Activated T-cell treated with anti-CD3 and anti-CD28 coated beads for 4 hours (primary cell): ENCODE measurements at places on chromosomes 11 and 22.

- no peak for DNase-seq
Observed at GRCh38 chr11:59212222-59212621, 505 bp downstream of the MPEG1 start.

DNA sequence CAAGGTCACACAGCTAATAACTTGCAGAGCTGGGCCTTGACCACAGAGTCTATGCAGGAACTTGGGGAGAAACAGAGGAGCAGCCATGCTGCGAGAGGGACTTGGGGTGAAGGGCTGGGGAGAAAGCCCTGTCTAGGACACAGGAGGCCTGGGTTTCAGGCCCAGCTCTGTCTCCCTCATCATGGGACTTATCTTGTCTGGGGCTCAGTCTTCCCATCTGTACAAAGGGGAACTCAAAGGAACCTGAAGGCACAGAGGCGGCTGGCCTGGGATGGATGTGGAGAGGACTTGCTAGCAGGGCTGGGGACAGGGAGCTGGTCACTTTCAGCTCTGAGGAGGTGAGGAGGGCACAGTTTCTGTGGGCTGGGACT lies 36.9 kb upstream of the TPBGL start:
- no peak for DNase-seq

GRCh38 chr11:99423428-99423983 lies 402.8 kb downstream of the CNTN5 start:
- DNase-seq = no peak

- DNase-seq = no peak
Observed at GRCh38 chr22:45453764-45454163, 40.3 kb downstream of the RIBC2 start.

DNA sequence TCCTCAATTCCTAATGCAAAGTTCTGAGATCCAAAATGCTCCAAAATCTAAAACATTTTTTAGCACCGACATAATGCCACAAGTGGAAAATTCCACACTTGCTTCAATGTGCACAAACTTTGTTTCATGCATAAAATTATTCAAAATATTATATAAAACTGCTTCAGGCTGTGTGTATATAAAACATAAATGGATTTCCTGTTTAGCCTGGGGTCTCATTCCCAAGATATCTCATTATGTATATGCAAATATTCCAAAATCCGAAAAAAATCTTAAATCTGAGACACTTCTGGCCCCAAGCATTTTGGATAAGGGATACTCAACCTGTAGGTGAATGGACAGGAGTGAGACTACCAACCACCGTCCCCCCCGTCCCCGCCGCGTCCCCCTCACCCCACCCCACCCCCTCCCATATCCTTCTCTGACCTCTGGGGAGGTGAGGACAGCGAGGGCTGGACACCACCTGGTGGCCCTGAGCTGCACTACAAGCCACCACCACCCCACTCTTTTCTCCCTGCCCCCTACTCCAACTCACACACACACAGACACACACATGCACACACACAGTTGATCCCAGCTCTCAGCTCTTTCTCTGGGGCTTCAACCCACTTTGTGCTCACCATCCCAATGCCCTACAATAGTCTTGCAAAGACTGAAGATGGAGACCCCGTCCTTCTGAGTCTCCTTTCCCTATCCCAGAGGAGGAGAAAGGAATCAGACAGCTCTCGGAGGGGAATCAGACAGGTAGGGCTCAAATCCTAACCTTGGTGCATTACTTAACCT lies 101.0 kb downstream of the PDE2A start:
- no peak for DNase-seq

DNA sequence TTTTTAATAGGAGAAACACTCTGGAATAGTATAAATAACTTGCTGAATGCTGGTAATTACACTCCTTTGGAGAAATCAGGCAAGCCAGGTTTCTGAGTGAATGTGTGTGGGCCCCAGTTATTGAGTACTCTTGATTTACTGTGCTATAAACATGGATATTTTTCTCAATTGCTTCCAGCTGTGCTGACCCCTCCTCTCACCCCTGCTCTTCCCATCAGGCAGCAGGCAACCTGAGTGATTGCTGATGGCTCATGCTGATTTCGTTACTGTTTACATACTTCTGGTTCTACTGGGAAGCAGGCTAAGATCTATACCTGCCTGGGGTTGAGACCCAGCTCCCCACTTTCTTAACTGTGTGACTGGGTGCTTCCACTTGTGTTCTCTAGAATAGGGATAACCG lies 68.5 kb downstream of the DHCR7 start:
- no peak for DNase-seq

DNA sequence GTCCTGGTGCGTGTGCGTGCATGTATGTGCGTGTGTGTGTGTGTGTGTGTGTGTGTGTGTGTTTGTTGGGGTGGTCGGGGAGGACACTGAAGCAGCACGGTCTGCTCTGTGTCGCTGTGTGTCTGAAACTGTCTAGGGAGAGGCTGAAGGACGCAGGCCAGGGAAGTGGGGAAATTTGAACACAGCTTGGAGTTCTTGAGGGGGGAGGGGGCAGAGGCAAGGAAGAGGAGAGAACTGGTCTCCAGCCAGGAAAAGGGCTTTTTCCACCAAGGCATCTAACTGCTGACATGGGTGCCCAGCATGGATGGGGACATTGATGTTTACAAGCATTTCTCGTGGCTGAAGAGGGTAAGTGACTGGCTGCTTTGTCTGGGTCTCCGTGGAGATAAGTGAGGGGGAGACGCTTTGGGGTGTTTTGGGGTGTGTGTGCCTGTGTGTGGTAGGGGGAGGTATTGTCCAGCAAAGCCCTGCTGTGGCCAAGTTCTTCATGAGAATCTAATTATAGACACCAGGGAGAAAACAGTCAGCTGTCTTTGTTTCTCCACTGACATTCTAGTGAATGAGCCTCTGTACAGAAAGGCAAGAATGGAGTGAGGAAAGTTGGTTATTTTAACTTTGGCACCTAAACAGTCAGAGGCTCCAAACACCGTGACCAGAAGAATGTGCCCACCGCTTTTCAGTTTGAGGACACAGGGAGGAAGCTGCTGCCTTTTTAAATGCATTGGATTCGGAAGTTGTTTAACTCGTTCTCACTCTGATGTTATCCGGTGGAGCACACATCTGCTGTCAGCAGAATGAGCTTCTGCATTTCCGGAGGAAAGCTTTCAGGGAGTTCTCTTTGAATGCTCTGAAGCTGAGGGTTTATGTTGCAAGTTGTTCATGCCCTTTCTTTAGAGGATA lies 63.7 kb downstream of the PPFIBP2 start:
- DNase-seq = no peak

DNA sequence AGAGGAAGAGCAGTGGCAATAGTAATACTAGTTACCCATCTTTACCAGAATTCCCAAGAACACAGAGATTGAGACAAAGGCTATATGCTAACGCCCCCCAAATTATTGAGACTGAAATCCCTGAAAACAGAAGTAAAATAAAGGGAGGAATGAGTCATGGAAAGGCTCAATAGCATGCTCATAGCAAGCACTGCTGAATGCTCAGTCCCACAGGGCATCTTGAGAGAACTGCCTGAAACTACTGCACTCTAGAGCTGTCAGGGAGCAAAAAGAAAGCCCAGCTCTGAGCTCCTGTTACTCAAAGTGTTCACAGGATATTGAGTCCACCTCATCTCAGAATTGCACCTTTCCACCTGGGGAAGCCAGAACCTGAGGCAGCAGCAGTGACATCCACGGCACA lies 44.1 kb upstream of the FIBIN start:
- DNase-seq = no peak

DNA sequence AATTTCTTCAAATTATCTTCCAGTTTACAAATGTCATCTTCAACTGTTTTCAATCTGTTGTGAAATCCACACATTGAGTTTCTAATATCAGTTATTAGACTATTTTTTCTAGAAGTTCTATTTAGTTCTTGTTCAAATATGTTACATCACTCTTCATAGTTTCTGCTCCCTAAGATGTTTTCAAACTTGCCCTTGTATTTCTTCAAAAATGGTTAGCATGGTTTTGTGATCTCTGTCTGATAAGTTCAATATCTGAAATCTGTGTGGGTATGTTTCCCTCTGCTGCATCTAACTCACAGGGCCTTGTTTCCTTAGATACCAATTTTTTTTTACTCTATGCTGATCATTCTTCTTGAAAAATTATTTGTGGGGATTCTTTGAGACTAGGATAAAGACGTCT lies 46.2 kb upstream of the SLC36A4 start:
- DNase-seq = no peak

GRCh38 chr11:82007521-82007920 lies 726.1 kb downstream of the FAM181B start:
- DNase-seq = no peak

DNA sequence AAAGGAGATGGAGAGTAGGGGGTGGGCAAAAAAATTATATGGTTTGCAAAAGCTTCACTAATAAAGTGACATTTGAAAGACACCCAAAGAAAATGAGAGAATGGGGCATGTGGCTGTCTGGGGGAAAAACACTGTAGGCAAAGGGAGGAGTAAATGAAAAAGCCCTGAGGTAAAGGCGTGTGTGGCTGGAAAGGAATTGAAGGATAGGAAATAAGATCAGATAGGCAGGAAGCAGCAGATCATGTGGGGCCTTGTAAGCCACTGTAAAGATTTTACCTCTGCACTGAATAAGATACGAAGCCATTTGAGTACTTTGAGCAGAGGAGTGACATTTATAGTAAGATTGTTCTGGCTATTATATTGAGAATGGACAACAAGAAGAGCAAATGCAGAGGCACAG lies 49.8 kb upstream of the FDX1 start:
- no peak for DNase-seq

DNA sequence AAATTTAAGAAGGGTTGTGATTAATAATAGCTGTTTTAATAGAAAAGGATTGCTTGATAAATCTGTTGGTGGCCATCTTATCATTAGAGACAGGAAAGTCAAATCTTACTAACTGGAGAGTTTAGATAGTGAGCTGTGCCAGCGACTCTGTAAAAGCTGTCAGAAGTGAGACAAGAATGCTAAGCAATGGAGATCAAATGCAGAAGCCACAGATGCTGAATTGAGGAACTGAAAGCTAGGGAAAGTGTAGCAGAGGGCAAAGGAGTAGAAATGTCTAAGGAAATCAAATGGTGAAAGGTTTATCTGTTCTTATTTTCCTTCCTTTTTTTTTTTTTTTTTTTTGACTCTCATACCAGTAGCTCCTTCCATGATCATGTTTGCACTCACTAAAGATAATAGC lies 13.7 kb downstream of the MS4A13 start:
- no peak for DNase-seq

DNA sequence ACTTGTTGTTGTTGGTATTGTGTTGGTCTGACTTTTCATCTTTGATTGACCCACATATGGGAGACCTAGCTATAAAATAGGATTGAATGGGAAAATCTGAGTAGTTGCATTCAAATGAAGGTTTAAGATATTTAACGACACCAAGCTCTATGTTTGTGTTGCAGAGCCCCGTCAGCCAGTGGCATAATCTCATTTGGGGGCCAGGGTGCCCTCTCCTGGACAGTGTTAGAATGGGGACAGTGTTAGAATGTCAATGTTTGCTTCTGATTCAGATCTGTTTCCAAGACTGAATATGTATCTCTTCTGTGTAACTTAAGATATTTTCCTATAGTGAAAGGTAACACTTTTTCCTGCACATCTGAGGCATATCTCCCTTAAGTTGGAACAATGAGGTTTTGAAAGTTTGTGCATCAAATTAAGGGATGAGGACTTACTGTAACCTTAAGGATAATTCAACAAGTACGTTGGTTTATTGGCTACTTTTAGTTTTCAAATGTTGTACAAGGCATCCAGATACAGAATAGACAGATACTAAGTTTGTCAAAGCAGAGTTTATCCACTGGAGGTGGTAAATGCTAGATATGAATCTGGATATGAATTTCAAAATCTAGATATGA lies 5.3 kb upstream of the OR52M1 start:
- peak; percentile 25 for DNase-seq

- no peak for DNase-seq
Observed at GRCh38 chr11:124623861-124624525, 1.3 kb downstream of the TBRG1 start.

DNA sequence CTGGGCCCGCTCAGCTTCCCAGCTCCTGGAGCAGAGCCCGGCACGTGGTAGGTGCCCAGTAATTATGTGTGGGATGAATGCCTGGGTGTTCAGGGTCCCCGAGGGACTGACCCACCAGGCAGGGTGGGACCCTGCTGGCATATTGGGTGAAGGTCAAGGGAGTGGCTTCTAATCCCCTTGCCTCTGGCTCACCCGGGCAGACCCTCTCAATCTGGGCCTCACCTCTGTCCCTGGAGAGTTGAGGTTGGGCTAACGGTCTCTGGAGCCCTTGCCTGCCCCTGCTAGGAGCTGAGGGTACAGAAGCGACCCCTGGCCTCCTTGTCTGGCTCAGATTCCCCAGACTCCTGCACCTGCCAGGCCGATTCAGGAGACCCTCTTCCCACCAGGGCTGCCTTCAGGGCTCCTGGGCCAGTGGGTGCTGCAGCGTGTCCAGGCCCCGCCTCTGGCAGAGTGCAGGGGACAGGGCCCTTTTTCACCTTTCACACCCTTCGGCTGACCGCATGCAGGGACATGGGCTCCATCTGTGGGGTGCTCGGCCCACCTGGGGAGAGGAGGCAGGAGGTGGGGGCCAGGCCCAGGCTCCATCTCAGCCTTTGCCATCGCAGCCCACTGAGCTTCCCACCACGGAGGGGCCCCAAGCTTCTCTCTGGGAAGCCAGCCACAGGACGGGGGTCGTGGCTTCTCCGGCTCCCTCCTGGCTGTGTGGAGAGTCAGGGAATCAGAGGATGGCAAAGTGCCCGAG lies 3.8 kb upstream of the CTSD start:
- DNase-seq = no peak

DNA sequence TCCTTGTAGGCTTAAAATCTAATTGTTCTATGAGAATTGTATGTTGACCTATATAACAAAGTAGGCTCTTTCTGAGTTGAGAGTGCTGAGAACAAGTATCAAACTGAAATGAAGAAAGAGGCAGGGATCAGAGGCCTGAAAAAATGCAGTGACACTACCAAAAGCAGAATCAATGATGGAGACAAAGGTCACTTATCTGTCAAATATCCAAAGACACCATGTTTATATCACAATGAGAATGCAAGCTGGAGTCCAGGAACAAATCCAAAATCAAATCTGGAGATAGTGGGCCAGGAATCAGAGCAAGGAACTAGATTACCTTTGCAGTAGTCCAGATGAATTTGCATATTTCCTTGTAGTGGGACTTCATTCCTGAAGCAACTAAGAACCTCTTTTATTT lies 377.7 kb downstream of the DLG2 start:
- no peak for DNase-seq

GRCh38 chr11:114401311-114401710 lies 845 bp downstream of the RBM7 start:
- DNase-seq = no peak

DNA sequence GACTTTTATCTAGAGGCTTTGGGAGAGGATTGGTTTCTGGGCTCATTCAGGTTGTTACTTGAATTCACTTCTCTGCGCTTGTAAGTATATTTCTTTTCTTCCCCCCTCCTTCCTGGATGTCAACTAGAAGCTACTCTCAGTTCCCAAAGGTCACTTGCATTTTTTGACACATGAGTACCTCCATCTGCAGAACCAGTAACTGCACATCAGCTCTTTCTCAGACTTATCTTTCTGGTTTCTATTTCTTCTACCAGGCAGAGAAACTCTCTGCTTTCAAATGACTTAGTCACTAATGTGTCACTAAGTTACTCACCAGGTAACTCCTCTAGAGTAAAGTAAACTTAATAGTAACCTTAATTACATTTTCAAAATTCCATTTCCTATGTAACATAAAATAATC lies 773.0 kb upstream of the LUZP2 start:
- DNase-seq = no peak

- no peak for DNase-seq
Observed at GRCh38 chr22:24208012-24208749, 26.9 kb downstream of the SUSD2 start.

GRCh38 chr11:89442801-89443200 lies 48.4 kb downstream of the NOX4 start:
- no peak for DNase-seq

- no peak for DNase-seq
Observed at GRCh38 chr11:14577835-14578529, 57.8 kb upstream of the PSMA1 start.
